ELF-1 (cell line): ENCODE measurements at places on chromosomes 16 and 17.

- DNase-seq = peak; percentile 16
Observed at GRCh38 chr16:20084624-20085226, 11.0 kb upstream of the GPR139 start.

- no peak for DNase-seq
Observed at GRCh38 chr17:6546069-6546718, 10.2 kb downstream of the PITPNM3 start.

DNA sequence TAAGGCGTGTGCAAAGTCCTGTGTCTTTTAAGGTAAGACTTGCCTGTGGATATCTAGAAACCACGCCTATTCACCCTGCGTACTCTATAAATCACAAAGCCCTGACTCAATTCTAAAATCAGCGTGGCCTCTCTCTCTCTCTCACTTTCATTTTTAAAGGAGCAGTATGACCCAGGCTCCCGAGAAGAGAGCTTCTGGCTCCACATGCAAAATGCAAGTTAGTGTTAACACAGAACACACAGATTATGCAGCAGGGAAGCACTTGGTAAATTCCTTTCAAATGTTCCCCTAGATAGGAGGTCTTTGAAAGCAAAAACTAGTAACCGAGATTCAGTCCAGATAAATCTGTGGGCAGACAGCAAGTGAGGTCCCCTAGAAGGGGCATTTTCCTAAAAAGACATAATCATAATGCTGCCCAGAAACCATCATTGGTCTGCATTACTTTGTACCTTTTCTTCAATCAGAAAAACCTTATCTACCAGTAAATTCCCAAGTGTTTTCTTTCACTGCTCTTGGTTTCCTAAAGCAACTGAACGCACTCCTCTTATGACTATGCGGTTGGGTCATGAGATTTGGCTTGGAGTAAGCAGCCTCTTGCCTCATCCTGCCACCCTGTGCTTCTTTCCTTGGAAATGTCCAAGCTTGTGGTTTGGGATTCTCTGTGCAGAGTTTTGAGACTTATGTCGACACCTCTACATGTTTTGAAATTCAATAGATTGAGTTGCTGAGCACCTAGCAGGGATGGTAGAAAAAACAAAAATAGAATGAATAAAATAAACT is 31.7 kb upstream of the KCNJ2 start:
- DNase-seq = no peak

- peak; percentile 90 for DNase-seq
Observed at GRCh38 chr16:58499615-58500351, at the start of gene NDRG4. TSS of gene NDRG4 (plus strand) at chr16:58500143. CDS start at chr16:58500249, 106 bp downstream.

DNA sequence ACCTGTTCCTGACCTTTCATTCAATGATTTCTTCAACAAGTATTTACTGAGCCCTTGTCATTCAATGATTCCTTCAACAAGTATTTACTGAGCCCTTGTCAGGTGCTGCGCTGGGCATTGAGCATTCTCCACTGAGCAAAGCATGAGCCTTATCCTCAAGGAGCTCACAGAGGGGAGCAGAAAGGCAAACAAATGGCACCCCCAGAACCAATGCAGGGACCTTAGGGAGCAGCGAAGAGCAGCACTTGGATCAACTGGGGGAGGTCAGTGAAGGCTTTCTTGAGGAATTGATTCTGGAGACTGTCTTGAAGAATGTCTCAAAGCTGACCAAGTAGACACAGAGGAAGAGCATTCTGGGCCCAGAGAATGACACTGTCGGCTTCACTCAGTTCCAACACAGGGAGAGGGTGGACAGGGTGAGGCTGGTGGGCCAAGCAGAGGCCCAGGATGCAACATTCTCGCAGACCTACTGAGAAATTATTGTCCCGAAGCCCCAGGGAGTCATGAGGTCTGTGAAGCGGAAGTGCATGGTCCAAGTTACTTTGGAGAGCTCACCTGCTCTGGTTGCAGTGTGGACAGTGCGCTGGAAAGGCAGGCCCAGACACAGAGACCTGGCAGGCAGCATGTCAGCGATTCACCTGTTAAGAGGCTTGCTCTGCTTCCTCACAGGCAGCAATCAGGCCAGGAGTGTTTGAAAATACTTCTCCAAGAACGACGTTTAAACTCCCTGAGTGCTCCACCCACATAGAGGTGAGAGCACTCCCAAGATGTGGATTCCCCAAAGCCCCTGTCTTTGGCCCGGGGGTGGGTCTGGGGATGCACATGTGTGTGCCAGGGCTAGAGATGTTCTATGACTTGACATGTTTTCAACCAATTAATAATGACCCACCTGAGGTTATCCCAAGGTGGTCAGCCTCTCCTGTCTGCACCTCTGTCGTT is 3.2 kb upstream of the MPO start:
- peak; percentile 30 for DNase-seq

DNA sequence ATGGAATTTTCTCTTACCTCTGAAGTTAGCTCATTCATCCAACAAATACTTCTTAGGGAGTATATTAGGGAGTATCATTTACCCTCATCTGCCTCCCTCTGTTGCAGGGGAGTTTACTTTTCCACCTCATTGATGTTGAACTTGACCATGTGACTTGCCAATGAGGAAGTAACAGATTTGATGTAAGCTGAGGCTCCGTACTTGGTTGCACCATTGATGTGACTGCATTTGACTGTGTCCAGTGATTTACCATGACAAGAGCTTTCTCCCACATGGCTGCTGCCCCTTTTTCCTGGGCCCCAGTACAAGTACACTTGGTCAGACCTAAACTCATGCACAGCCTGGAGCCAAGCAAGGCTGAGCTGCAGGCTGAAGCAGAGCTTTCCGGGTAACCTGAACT is 81.6 kb upstream of the HS3ST2 start:
- no peak for DNase-seq

GRCh38 chr17:60646701-60647100 is 30.9 kb upstream of the BCAS3 start:
- no peak for DNase-seq

GRCh38 chr16:49513040-49513439 is 139.4 kb downstream of the C16orf78 start:
- peak; percentile 51 for DNase-seq

GRCh38 chr16:49460786-49461470 is 87.3 kb downstream of the C16orf78 start:
- no peak for DNase-seq

DNA sequence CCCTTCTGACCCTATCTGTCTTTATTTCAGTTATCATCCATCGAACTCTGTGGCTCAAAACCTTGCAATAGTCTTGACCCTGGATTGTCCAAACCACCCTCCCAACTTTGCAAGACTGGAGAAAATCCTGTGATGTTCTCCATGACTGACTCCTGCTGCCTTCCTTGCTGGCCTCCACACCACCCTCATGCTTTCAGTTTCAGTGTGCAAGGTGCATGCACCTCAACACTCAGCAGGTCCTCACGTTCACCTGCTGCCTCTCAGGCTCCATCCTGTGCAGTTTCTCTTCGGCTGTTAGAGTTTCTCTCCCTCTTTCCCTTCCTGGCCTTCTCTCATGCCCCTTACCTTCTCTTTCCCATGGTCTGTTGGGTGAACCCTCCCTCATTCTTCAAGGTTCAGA is 59.4 kb upstream of the ASIC2 start:
- no peak for DNase-seq

DNA sequence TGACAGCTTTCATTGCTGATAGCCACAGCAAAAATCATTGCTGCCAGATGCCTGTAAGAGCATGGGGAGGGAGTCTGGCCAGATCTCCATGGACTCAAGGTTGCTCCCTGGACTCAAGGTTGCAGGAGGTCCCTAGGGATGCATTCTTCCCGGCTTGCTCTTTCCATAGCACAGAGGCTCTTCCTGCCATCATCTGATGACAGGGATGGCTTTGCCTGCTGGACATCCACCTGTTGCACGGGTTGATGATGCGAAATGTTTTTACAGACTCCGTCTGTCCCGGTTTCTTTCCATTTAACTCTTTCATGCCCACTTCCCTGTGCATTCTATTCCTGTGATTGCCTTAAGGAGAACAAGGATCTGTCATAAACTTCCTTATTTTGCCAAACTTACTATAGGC is 115.6 kb upstream of the HSBP1 start:
- DNase-seq = no peak
